Activated T-helper 1 cell treated with Interleukin-2 at 50 U/mL for 16 hours (primary cell): ENCODE measurements at places on chromosomes 11 and 22.

DNA sequence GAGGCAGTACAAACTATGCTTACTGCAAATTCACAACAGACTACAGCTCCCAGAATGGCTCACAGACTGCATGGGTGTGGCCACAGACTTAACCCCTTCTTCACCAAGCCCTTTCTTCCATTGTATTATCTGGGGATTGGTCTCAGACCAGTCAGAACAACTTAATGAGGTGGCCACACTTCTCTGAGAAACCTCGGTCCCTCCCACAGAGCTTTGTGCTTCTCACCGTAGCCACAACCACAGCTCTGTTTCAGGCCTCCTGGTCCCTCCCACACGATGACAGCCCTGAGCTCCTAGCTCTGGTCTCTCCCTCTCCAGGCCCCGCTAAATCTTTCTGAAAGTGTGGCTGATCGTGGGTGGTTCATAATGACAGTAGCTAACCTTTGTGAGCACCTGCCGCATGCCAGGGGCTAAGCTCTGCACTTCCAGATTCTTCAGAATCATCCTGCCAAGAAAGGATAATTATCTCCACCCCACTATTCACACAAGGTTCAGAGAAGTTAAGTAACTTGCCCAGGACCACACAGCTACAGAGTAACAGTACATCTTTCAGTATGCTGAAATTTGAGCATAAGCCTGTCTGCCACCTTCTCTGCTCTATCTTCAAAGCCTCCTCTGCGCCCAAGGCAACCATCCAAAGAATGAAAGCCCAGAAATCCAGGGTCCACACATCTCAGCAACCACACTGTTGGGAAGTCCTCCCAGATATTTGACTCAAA, 5.4 kb downstream of the PDE2A start:
- DNase-seq, result no peak

GRCh38 chr22:19059481-19060278, 62.5 kb downstream of the DGCR2 start:
- no peak for DNase-seq

DNA sequence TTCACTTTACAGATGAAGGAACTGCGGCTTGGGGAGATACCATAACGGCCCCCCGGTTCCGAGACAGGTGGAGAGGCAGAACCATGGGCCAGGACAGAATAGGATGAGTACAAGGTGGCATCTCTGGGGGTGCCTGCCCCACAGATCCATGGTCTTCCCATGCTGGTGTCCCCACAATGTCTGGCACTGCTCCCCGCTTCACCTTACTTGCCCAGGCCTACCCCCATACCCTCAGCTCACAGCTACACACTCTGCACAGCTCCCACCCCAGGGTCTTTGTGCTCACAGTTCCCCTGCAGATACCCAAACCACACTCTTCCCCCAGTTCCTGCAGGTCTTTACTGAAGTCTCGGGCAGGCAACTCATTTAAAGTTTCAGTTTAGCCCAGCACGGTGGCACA, 11.4 kb upstream of the DGCR8 start:
- no peak for DNase-seq

DNA sequence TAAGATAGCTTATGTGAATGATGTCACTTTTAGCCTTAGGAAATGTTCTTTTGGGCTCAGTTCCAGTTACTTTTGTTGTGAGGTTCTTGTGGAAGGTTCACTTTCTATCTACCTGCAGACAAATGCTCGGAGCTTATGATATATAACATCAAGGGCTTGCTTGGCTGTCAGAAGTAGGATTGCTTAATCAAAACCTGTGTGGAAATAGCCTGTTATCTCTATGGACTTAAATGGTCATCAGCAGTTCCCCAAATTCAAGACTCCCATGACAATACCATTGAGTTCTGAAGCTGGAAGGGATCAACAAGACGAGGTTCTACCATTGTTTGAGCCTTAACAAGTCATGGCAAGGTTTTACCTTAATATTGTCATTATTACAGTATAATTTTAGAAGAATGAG, 43.8 kb downstream of the FLI1 start:
- DNase-seq, result no peak

DNA sequence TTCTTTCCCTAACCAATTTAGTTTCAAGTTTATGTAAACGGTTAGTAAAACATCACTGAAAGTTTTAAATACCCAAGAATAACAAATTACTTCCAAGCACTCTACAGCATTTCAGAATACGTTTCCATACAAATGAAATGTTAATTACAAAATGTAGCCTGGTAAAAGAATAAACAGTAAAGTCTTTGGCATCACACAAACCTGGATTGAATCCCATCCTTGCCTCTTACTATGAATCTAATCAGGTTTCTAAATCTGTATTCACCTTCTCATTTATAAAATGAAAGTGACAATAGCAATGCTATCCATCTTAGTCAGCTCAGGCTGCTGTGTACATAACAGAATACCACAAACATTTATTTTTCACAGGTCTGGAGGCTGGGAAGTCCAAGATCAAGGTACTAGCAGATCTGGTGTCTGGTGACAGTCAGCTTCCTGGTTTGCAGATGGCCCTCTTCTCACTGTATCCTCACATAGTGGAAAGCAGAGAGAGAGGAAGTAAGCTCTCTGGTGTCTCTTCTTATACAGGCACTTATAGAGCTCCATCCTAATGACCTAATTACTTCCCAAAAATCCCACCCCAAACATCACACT, 19.2 kb downstream of the FAM168A start:
- DNase-seq, result no peak

DNA sequence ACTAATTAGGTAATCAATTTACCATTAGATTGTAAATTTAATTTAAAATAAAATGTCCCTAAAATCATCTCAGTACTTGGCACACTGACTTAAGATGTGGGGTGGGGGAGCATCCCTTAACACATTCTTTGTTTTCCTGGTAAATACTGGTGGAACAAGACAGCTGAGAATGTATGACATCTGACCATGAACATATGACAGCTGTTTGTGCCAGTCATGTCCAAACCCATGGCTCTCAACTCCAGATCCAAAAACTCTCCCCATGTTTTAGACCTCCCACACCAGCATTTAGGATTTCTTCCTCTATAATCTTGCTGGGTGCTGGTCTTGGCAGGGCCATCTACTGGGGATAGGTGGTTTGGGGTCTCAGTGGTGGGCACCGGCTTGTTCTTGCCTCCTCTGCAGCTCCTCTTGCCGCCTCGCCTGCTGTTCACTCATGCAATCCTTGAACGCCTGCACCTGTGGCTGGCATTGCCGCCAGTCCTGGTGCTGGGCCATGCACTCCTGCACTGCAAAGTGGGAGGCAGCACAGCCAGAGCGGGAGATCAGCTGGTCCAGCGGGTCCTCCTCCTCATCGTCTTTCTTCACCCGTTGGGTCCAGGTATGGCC, 3.8 kb downstream of the COA4 start:
- no peak for DNase-seq

- DNase-seq, result no peak
Measured at GRCh38 chr11:26891501-26891900, 102.4 kb upstream of the FIBIN start.
